IMR-90 (cell line): ENCODE measurements at places on chromosomes 1 and 21.
A peak's percentile ranks its signal among the peaks of the same experiment; 100 is the strongest.

DNA sequence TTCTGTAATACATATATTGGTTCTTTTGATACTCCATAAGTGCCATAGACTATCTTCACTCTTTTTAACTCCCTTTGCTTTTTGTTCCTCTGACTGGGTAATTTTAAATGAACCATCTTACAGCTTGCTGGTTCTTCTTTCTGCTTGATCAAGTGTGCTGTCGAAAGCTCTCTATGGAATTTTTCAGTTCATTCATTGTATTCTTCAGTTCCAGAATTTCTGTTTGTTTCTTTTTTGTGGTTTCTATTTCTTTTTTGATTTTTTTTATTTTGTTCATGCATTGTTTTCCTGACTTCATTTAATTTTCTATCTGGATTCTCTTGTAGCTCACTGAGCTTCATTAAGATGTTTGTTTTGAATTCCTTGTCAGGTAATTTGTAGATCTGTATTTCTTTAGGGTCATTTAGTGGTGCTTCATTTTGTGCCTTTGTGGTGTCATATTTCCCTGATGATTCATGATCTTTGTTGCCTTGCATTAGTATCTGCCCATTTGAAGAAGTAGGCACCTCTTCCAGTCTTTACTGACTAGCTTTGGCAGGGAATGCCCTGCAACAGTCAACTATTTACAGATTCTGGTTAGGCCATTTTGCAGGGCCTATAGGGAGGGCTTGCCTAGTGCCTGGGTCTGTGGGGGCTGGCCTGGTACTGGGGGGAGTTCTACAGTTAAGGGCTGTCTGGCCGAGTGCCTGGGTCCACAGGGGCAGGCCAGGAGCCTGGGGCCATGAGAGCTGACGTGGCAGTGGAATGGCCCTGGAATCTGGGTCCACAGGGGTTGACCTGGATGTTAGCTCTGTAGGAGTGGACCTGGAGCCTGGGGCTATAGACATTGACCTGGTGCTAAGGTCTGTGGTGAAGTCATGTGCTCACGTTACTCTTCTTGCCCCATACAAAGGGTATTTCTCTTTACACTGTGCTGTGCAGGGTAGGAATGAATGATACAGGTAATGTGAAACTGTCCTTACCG lies 89.7 kb downstream of the MAGI3 start:
- no peak for DNase-seq

GRCh38 chr1:89831462-89832120 lies 10.8 kb downstream of the LRRC8D start:
- no peak for DNase-seq

DNA sequence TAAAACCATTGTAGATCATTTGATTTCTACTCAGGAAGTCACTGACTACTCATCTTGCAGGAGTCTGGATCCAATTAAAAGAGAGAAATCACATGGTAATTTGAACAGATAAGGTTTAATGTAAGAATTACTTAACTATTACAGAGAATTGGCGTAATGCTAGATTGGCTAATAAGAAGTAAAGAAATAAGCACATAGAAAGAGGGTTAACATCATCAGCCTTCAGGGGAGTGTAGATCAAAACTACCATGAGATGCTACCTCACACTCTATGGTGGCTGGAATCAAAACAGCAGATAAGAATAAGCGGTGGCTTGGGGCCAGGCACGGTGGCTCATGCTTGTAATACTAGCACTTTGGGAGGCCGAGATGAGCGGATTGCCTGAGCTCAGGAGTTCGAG lies 11.7 kb downstream of the ST3GAL3 start:
- peak; percentile 57 for DNase-seq

DNA sequence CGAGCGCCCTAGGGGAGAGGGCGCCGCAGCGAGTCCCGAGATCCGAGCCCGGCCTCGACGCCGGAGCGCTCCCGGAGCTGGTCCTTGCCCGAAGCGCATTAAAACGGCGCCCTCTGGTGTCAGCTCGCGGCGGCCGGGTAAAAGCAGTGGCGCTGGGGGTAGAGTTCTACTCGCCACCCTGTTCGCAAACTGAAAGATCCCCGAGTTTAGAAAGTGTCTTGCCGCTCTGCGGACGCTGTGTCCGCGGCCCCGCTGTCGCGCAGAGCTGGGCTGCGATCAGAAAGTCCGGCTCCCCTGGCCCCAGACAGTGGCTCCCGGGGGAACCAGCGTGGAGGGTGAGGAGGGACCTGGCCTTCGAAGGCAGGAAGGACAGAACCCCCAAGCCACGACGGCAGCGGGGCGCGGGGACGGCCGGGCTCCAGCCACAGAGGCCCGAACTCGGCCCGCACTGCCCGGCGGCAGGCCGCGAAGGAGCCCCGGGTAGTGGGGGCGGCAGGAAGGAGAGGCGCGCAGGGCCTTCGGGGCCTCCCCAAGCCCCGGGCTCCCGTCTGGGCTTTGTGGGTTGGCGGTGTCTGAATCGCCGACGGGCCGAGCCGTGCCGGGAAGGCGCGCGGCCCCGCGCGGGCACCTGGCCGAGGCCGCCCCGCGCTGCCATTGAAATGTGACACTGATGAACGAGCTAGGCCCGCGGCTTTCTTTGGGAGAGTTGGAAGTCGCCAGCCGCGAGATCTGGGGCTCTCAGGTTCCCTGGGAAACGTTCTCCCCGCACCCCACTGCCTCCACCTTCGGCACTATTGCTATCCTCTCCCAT lies 39.1 kb upstream of the NFIA start:
- peak; percentile 48 for DNase-seq

GRCh38 chr1:10471411-10472219 lies 714 bp downstream of the DFFA start:
- peak; percentile 33 for DNase-seq

DNA sequence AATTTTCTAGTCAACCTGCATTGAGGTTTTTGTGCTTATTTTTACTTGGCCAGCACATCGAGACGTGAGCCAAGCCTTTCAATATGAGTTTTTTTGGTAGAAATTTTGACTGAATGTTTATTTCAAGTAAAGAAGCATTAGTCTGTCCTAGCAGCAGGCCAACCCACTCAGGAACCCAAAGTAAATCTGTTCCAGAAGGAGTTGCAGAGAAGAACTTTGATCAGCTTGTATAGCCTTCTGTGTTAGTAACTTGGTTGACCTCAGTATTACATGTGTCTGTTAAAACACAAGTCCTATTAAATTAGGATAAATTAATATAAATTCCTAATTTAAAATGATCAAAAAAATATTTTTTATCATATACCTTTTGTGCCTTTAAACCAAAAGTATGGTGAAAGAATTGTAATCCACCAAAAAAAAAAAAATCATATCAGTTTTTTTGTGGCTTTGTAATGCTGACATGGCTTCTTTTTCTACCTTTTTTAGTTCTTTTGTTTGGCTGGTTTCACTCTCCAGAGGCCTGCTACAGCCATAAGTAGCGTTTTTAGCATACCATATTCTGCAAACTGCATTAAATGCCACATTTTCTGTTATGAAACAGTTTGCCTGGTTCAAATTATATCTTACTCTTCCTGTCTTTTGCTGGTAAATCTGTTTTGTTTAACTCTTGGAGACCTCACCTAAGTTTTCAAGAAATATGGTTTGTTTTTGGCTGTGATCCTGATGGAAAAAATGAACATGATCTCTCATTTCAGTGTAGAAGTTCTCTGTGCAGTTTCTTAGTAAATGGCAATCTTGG lies 39.5 kb downstream of the ATF6 start:
- DNase-seq, result no peak

GRCh38 chr1:64433747-64434146 lies 36.2 kb upstream of the CACHD1 start:
- DNase-seq, result no peak

DNA sequence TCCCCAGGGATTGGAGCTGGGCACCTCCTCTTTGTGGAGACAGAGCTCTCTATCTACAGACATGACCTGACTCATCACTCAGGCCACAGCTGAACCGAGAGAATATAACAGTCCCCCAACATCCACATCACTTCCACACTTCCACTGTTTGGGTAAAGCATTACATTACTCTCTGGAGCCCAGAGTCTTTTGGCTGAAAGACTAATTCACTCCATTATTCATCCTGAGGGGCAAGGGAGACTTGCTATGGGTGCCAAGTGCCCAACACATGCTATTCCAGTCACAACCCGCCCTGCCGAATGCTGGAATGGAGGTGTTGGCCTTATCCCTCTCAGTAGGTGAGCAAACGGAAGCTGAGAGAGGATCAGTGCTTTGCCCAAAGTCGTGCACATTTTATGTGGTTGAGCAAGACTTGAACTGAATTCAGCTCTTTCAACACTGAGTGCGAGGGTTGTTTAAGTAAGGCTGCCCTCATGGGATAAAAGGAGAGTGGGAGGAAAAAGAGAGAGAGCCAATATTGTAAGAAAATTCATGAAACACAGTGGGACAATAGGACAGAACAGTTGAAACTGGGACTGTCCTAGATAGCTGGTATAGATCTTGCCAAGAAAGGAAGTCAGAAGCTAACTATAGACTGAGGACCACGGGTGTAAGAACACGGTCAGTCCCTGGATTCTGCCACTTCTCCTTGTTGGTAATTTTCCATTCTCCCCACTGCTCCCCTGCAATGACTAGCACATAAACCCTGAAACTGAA lies 13.5 kb upstream of the CHI3L1 start:
- peak; percentile 81 for DNase-seq

- peak; percentile 90 for DNase-seq
These were observed 63.3 kb upstream of the WDR26 start for GRCh38 chr1:224497714-224498573.

- DNase-seq, result no peak
These were observed 14.4 kb downstream of the SDCCAG8 start for GRCh38 chr1:243270097-243270864.

DNA sequence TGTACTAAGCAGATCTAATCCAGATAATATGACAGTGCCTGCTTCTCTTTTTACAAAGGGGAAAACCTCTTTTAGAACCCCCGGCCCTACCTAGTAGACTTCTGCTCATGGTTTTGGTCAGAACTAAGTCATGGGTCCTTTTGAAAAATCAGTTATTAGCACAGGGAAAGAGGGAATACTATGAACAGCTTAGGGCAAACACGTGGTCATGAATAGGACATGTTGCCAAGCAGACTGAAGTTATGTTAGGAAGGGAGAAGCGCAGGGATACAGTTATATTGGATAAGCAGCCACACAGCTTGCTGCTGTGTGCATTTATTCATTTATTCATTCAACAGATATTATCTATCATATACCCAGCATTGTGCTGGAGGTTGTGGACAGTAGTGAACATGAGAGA lies 25.3 kb upstream of the IGSF3 start:
- DNase-seq, result no peak

DNA sequence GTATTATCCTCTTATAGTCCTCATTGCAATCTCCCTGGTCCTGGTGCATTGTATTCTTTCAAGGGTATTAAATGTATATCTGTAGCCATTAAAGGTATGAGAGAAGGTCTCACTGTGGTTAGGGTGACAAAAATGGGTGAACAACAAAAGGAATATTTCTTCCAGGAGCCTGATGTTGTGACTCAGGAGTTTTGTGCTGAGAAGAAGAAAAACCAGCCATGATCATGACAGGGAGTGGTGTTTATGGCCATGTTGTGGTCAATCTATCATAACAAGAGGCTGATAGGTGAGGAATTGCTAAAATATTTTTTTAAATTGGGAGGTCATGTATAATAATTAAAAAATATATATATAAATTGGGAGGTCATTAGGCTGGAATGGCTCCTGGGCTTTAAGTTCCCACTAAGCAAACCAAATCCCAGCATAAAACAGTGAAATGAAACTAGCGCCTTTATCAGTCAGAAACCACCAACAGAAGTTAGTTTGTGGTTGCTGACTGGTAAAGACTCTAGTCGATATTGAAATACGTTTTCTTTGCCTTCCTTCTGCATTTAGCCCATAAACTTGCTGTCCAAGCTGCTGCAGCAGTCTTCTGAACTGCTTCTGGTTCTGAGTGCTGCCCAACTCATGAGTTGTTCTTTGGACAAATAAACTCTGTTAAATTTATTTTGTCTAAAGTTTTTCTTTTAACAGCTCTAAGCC lies 60.3 kb downstream of the TBX19 start:
- no peak for DNase-seq

DNA sequence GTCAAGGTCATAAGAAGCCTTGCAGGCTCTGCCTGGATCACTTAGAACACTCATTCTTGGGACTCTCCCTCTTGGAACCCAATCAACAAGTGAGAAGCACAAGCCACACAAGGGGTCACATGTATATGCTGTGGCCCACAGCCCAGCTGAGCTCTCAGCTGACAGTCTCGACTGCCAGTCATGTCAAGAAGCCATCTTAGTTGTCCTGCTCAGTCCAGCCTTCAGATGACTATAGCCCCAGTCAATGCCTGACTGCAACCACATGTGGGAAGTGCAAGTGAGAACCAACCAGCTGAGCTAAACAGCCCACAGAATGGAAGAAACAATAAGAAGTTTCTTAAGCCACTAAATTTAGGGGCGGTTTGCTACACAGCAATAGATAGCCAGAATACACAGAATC lies 356.0 kb downstream of the KCNH1 start:
- DNase-seq, result no peak
